Stimulated activated CD4-positive, alpha-beta T cell treated with anti-CD3 and anti-CD28 coated beads, TNF-alpha, amount 100 ng/mL, for 1 hour (primary cell): ENCODE measurements at places on chromosomes 7 and 10.

DNA sequence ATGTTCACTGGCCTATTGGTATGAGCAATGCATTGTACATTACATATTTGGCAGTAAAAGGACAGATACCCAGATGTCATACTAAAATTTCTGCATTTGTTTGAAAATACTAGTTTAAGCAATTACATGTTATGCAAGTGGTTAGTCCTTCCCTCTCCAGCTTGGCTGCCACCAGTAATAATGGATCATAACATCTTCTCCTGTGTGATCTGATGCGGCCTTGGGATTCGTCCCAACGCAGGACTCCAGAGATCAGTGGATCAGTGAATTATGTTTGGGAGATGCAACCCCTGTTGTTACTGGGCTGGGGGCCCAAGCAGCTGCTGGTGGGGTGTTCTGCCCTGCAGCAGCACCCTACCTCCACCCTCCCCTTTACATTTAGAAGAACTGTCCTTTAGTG, 11.2 kb upstream of the PDK4 start:
- DNase-seq = no peak

DNA sequence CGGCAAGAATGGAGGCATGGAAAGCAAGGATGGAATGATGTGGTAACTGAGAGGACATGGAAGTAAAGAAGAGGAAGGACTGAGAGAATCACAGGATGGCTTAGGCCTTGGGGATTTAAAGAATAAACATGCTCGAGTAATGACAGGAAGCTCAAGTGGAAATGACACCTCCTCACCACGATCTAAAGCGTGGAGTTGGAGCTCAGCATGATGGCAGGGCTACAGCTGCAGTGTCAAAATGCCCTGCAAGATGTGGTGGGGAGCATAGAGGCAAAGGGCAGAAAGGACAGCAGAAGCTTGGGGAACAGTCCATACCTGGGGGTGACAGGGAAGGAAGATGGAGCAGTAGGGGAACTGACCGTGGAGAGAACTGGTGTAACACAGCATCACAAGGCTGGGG, 229.5 kb upstream of the PLXNA4 start:
- DNase-seq = no peak

DNA sequence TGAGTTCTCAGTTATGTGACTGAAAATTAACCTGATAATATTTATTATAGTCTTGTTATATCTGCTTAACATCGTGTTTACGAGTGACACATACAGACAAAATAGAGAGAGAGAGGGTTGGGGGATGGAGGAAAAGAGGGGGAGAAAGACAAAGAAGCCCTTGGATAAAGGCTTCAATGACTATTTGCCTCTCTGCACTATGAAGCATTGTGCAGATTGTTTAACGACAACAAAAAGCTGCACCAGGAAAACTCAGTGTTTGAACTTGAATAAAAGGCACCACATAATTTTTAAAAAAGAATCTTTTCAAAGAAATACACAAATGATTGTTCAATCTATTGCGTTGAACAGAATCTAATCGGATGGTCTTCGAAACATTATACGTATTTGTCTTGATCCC, 27.8 kb downstream of the MAGI2 start:
- DNase-seq = no peak

GRCh38 chr10:62373639-62373994, 552 bp upstream of the ZNF365 start:
- DNase-seq = no peak
